Activated T-helper 1 cell treated with anti-CD3 and anti-CD28 coated beads, Interleukin-12 subunit alpha, Interleukin-12 subunit beta, Interleukin-2, Interleukin-4 antibody, amounts not matched to agents 30 ng/mL and 10 ng/mL and 1 ng/mL, durations not matched to agents 14 hours and 24 hours and 36 hours (primary cell): ENCODE measurements at places on chromosomes 5 and 9. TPM values are rescaled to one million over a fixed set of nuclear protein-coding genes. Genes with fewer than 3 reads are reported as not detected.

MEIKIN gene
- not detected in 2 replicates for total RNA-seq

PDE6A gene
- total RNA-seq = not detected in 2 replicates

MSX2 gene
- total RNA-seq = not detected in 2 replicates

IL3 gene
- 94.6 and 98.5 TPM in 2 replicates for total RNA-seq

CDC23 gene
- 48.0 and 50.4 TPM in 2 replicates for total RNA-seq

CORO2A gene
- total RNA-seq = 1.3 TPM in 2 replicates

PCDHGB4 gene
- 0.18 and 0.27 TPM in 2 replicates for total RNA-seq
